ENCODE measurements at places on chromosomes 2 and 18.

GRCh38 chr18:7886436-7886835, 319.3 kb downstream of the PTPRM start:
- DNase-seq, result no peak

DNA sequence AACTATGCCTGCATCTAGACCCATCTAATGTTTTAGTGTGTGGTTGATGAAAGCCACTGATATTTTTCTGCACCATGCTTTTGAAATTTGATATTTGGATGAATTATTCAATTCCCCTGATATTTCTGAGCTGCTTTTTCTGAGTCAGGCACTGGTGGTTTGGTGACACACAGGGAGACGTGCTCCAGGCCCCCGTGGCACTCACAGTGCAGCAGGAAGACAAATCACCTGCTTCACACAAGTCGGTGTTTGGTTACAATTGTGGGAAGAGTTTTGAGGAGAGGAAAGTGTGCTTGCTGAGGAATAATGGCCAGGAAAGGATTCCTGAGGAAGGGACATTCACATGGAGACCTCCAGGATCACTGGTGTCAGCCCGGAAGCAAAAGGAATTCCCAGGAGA, 179.7 kb downstream of the ACKR3 start:
- no peak for DNase-seq

DNA sequence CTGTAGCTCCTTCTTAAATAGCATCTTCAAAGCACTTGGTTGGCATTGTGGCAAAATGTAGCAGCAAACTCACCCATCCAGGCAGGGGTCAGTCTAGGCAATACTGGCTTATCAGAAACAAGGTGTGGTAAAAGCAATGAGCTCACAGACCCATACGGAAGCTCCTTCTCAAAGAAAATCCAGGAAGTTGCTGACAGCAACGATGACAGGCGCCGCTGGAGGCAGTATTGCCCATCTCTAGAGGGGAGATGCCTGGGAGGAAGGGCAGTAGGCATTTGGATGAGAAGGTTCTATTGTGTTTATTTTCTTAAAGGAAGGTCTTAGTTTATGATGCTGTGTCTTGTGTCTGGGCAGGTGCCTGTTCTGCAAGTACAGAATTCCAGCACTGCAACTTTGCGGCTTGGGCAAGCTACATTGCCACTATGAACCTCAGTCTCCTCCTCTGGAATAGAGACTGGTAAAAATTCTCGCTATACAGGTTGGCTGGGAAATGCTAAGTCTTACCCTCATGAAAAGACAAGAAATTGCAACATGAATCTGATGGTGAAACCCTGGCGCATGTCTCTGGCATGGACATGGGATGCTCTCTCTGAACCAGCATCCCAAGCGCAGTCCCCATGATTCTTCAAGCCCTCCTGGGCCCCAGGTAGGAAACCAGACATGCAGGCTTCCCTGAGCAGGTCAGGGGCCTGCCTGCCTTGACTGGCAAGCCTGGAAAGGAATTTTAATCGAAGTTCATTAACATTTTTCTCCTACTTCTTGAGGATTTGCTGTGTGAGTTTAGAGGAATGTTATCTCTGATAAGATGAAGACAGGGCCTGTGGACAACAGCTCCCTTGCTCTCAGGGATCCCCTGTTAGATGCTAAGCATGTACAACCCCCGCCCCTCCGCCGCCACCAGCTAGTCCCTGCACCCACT, 156.0 kb downstream of the TFCP2L1 start:
- no peak for DNase-seq

- DNase-seq, result no peak
Measured at GRCh38 chr2:3009005-3009404, 368.6 kb downstream of the EIPR1 start.

- no peak for DNase-seq
Measured at GRCh38 chr18:58699551-58699950, 28.3 kb downstream of the MALT1 start.

GRCh38 chr18:12828116-12829051, 55.7 kb downstream of the PTPN2 start:
- DNase-seq, result no peak

GRCh38 chr18:34158881-34159690, 65.6 kb downstream of the NOL4 start:
- DNase-seq, result peak; percentile 64

DNA sequence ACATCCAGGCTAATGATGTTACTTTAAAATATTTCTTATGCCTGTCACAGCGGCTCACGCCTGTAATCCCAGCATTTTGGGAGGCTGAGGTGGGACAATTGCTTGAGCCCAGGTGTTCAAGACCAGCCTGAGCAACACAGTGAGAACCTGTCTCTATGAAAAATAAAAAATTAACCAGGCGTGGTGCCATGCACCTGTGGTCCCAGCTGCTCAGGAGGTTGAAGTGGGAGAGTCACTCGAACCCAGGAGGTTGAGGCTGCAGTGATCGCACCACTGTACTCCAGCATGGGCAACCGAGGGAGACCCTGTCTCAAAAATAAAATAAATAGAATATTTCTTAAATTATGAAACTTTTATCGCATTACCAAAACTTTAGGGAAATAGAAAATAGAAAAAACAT, 28.1 kb upstream of the ACTR3 start:
- no peak for DNase-seq

GRCh38 chr2:1129982-1130381, 179.3 kb downstream of the SNTG2 start:
- no peak for DNase-seq

- DNase-seq, result no peak
Measured at GRCh38 chr2:239274391-239275043, 126.3 kb downstream of the HDAC4 start.

- no peak for DNase-seq
Measured at GRCh38 chr18:48254077-48254602, 155.0 kb downstream of the ZBTB7C start.

DNA sequence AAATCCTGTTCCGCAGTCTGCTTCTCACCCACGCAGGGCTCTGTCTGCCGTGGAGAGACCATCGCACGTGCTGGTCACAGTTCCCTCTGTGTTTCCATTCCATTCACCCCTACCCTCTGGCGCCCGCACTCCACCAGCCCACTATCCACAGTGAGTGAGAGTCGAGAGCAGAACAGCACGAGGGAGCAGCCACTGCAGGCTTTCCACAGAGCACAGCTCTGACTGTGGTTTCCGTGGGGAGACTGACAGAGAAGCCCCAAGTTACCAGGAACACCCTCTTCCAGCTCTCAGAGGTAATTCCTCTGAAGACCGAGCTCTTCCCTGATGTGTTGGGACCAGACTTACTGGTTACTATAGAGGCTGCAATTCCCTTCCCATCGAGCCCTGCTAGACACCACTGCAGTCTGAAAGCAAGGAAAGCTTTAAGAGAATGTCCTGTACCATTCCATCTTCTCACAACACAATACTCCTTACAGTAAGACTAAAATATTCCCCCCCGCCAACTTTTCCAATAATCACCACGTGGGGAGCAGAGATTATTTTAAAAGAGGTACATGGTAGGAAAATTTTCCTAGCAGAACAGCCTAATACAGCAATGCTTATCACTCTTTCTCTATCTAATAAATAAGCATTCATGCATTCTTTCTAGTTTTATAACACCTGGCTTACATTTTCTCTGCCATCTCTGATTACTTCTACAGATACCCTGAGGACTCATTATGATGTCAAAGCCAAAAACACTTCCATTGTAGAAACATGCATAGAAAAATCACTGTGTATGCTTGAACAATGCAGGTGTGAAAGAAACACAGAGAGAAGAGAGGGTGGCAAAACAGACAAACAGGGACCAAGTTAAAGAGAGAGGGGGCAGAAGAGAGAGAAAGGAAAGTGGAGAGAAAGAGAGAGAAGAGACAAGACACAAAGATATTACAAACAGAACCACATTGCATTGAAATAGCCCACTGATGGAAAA, 4.7 kb downstream of the MYT1L start:
- no peak for DNase-seq

- DNase-seq, result no peak
Measured at GRCh38 chr2:145748927-145749326, 1229.0 kb upstream of the ZEB2 start.

- no peak for DNase-seq
Measured at GRCh38 chr18:45978084-45978483, 11.0 kb upstream of the EPG5 start.

GRCh38 chr2:205783872-205784499, 101.7 kb downstream of the NRP2 start:
- DNase-seq, result no peak

DNA sequence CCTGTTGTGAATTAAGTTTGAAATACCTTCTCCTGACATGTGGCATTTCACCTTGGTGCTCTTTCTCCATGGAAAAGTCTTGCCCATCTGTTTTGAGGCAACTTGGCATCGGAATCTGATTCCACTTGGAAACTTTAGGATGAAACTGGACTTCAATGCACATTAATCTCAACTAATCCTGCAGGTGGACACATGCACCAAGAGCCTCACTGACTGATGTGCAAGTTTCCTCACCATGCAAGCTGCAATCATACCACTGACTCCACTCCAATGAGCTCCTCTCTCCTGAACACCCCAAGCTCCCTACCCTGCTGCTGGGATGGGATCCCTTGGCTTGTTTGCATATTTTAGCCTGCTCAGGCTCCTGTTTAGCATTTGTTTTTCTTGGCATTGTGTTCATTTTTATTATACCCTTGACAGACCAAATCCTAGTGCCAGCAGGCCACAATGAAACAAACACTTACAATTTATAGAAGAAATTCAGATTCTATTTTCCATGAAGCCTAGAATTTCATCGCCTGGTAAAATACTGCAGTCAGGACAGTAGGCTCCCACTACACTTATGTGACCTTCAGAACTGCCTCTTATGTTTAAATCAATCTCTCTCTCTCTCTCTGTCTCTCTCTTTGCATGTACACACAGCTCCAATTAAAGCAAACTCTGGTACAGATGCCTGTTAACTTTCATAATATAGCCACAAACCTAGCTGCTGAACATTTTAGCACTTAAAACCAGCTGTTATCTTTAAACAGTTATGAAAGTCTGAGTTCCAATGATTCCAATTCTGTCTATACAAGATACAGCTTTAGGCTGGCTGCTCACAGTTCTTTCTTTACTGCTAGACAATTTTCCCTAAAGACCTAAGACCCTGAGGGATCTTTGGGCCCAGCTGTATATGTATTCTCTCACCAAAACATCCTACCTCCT, 141.5 kb downstream of the OSR1 start:
- DNase-seq, result no peak

GRCh38 chr2:73979686-73980085, 5.0 kb upstream of the TET3 start:
- DNase-seq, result no peak

DNA sequence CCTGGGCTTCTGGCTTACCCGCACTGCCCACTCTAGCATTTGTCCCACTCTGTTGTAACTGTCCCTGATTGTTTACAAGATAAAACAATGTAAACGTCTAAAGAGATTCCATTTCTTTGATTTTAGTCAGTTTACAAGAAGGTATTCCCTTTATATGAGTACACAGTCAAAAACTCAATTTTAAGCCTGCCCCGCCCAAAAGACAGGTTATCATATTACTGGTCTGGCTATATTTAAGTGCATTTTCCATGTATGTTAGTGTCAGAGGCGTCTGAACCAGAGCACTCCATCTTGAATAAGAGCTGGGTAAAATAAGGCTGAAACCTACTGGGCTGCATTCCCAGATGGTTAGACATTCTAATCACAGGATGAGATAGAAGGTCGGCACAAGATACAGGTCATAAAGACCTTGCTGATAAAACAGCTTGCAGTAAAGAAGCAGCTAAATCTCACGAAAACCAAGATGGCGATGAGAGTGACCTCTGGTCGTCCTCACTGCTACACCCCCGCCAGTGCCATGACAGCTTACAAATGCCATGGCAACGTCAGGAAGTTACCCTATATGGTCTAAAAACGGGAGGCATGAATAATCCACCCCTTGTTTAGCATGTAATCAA, 15.0 kb downstream of the GPR45 start:
- DNase-seq, result no peak

GRCh38 chr2:54535599-54536195, 79.6 kb downstream of the SPTBN1 start:
- no peak for DNase-seq

GRCh38 chr2:134153294-134153880, 100.5 kb upstream of the MGAT5 start:
- no peak for DNase-seq

DNA sequence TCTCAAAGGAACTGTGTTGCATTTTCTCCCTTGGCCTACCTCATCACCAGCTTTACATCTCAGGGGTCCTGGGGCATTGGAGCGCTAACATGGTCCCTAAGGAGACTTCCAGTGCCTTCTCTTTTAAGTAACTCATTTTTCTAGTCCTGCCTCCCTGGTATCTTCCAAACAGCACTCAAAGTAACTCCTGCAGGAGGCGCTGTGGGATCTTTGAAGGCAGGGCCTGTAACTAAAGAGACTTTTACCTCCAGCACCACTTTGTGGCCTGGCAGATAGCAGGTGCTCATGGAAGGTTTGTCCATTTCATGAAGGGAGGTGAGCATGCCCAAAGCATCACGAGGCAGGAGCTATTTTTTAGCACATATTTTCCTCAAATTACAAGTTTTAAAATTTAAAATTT, 411.0 kb upstream of the GYPC start:
- DNase-seq, result no peak

- no peak for DNase-seq
Measured at GRCh38 chr2:238305965-238306671, 14.2 kb upstream of the TRAF3IP1 start.

DNA sequence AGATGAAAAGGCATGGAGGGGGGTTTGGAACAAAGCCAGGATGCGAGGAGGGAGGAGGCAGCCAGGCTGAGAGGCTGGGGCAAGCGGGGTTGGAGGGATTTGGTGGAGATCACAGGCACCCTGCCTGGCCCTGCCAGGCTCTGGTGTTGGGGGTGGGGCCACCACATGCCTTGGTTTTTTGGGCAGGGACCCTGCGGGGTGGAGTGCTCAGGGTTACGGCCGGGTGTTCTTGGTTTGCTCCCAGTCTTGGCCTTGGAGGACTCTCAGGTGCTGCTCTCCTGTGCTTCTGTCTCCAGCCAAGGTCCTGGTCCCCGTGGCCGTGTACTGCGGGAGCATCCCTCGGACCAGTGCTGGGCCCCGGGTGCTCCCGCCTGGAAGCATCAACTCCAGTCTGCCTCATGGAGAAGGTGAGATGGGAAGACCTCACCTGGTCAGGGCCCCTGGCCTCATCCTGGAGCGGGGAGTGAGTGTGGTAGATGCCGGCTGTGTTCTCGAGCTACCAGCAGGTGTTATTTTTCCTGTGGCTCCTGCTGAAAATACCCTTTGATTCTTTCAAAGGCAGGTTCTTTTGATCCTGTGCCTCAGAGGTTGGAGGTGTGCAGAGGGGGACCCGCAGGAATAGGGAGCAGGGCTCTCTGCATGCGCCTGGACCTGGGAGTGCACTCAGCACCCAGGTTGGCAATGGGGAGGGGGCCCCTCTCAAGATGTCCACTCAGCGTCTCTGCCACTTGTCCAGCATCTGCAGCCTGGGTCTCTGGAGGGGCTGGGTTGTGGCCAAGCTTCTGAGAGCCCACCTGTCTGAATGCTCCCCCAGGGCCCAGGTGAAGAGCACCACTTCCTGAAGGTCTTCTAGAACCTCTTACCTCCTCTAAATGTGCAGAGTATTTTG, 17.0 kb downstream of the TOGARAM2 start:
- no peak for DNase-seq

DNA sequence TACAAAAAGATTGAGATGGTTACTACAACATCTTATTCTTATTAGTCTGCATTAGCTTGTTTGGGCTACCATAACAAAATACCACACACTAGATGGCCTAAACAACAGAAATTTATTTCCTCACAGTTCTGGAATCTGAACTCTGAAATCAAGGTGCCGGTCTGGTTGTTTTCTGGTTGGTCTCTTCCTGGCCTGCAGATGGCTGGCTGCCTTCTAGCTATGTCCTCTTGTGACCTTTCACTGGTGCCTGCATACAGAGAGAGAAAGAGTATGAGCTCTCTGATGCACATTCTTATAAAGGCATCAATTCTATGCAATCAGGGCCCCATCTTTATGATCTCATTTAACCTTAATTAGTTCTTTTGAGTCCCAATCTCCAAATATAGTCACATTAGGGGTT, 696.5 kb downstream of the TDRD15 start:
- no peak for DNase-seq
